Left colon (tissue), 2 donors: ENCODE measurements at places on chromosomes 2 and 18. TPM values are rescaled to one million over a fixed set of nuclear protein-coding genes. Genes with fewer than 3 reads are reported as not detected.

Gene LYPD6
- total RNA-seq: 3.5 TPM

Gene MPP4
- total RNA-seq: not detected

Gene PLEK
- total RNA-seq: 7.8 TPM

Gene ZNF2
- 2.6 TPM for total RNA-seq

Gene C2orf66
- not detected for total RNA-seq

Gene PAIP2B
- 6.3 TPM for total RNA-seq

Gene DHRS9
- 202 TPM for total RNA-seq

Gene IL36G
- 0.31 TPM for total RNA-seq

Gene ANTXR1
- total RNA-seq: 13.8 TPM

Gene COL4A3
- total RNA-seq: 0.61 TPM

Gene MC4R
- not detected for total RNA-seq

Gene SERPINB8
- 19.3 TPM for total RNA-seq

Gene C2orf92
- 7.2 TPM for total RNA-seq

Gene CLEC4F
- not detected for total RNA-seq

Gene XIRP2
- not detected for total RNA-seq

Gene SNORC
- 38.2 TPM for total RNA-seq

Gene NCK2
- total RNA-seq: 76.6 TPM

Gene HS1BP3
- 26.9 TPM for total RNA-seq

Gene CYBRD1
- total RNA-seq: 46.8 TPM

Gene CPO
- not detected for total RNA-seq

Gene SCN9A
- total RNA-seq: 13.4 TPM

Gene NOL4
- 1.8 TPM for total RNA-seq

Gene CACNB4
- 1.3 TPM for total RNA-seq

Gene CD302
- total RNA-seq: 18.3 TPM

Gene LHCGR
- total RNA-seq: not detected

Gene C2orf68
- total RNA-seq: 44.7 TPM

Gene SERTAD2
- 16.0 TPM for total RNA-seq

Gene ACVR1C
- 14.6 TPM for total RNA-seq

Gene NFATC1
- 4.4 TPM for total RNA-seq

Gene NEURL3
- total RNA-seq: 0.58 TPM

Gene COLEC11
- total RNA-seq: 0.85 TPM

Gene PSMA8
- total RNA-seq: not detected

Gene RPE
- total RNA-seq: 46.3 TPM

Gene AQP12B
- 0.85 TPM for total RNA-seq

Gene UGT1A6
- 6.4 TPM for total RNA-seq

Gene G6PC2
- 0.31 TPM for total RNA-seq
